T-helper 22 cell (primary cell): ENCODE measurements at places on chromosomes 2 and 18.

DNA sequence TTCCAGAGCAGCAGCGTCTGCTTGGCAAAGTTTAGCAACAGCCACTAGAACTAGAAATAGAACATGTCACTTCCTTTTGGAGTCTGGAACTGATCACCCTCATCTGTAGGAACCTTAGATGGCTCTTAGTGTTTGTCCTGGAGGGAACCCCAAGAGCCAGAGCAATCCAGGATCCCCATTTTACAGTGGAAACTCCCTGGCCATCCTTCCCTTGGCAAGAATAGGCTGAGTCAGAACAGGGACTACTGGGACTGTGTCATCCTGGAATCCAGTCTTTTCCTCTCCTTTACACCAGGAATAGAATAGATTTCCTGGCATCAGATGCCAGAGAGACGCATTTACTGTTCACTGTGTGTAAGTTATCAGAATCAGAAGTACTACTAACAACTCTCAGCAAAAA is 33.2 kb upstream of the GRHL1 start:
- no peak for DNase-seq

GRCh38 chr2:85861180-85861579 is 27.6 kb downstream of the ST3GAL5 start:
- DNase-seq = no peak

GRCh38 chr2:623130-623922 is 53.9 kb downstream of the TMEM18 start:
- DNase-seq = no peak

- DNase-seq = no peak
Measured at GRCh38 chr2:134460583-134460998, 206.7 kb downstream of the MGAT5 start.

GRCh38 chr18:76335859-76336640 is 159.0 kb downstream of the ZNF516 start:
- DNase-seq = no peak
